Activated CD4-positive, alpha-beta T cell treated with anti-CD3 and anti-CD28 coated beads, Interleukin-2, amount 10 ng/mL, durations not matched to agents 24 days and 14 days (primary cell): ENCODE measurements at places on chromosomes 16 and 17. TPM values are rescaled to one million over a fixed set of nuclear protein-coding genes. Genes with fewer than 3 reads are reported as not detected.

DNA sequence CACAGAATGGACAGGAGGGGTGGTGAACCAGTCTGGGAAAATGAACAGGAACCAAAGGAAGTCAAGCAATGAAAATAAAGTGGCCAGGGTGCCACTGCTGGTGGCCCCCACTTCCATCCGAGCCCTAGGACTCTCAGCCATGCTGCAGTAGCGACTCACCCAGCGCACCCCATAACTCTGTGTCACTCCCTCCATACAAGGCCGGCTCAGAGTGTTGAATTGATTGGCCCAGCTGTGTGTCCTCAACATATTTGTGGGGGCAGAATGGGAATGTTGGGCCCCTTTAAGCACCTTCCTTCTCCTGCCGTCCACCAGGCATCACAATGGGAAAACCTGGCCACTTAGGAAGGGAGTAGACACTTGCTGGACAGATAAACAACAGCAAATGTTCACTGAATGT, 169.0 kb upstream of the SDK2 start:
- no peak overlapping the region for H3K27ac ChIP-seq
- no peaks in the 10 kb centered on the region for H3K4me1 ChIP-seq
- DNase-seq = no peak
- H3K4me3 ChIP-seq = no peak overlapping the region

DNA sequence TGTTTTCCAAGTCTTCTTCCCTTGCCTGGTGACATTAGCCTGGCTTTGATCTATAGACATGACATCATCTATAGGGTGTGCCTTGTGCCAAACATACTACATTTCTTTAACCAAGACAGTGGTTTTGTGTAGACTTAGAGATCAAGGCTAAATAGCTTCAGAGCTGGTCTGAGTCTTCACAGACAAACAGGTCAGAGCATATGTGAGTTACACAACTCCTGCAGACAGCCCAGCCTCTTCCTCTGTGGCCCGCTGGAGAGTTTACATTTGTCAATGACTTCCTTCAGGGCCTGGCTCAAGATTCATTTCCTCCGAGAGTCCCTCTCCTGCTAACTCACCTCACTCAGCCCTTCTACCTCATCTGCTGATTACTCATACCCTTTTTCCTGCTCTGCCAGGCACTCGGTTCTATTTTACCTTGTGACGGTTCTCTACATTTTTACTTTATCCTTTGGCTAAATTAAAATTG, 73.1 kb upstream of the TANC2 start:
- H3K4me3 ChIP-seq = no peak overlapping the region
- no peaks in the 10 kb centered on the region for H3K36me3 ChIP-seq
- peaks cover 6% of the 10 kb centered on the region for H3K4me1 ChIP-seq

DNA sequence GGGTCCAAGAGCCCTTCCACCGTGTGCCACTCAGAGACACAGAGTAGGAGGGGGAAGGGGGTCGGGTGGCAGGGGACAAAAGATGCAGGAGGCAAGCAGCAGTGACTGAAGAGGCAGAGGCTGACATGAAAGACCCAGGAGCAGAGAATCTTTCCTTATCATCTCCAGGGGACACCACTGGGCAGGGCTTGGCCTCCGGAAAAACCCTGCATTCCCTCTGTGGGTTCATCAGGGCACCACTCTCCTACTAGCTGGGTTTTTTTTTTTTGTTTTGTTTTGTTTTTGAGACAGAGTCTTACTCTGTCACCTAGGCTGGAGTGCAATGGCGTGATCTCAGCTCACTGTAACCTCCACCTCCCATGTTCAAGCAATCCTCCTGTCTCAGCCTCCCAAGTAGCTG, 2.1 kb upstream of the STX4 start:
- no peak overlapping the region for H3K4me3 ChIP-seq
- H3K27ac ChIP-seq = no peak overlapping the region

DNA sequence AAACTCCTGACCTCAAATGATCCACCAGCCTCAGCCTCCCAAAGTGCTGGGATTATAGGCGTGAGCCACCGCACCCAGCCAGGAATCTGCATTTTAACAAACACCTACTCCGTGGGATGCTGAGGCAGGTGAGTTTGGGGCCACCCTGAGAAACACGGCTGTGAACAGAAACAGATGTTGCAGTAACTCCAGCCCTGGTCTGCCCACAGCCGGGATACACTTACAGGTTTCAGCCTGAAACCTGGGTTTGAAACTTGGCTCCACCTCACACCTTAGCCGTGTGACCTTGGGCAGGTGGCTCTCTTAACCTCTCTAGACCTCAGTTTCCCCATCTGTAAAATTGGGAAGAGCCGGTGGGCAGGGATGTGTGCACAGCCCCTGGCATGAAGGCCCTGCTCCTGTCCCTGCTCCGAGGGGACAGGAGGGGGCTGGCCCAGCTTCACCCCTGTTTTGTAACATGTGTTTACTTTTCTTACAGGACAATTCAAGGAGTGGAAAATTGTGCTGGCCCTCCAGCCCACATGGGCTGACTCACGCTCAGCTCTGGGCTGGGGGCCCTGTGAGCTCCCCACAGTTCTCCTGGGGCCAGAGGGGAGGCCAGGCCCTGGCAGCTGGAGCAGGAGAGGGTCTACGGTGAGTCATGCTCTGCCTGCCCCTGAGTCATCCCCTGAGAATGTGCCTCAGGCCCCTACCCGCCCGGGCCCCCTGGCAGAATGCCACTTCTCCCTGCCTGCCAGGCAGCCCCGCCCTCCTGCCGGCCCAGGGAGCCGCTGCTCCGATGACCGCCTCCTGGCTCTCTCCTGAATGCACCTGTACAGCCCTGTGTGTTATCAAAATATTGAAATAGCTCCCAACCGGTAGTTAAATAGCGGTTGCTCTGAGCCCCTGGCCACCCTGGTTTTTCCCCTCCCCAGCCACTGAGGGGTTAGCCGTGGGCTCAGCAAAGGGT, 7.7 kb upstream of the PPL start:
- H3K36me3 ChIP-seq = no peaks in the 10 kb centered on the region
- no peak for DNase-seq
- no peaks in the 10 kb centered on the region for H3K4me1 ChIP-seq
- no peak overlapping the region for H3K27ac ChIP-seq

DNA sequence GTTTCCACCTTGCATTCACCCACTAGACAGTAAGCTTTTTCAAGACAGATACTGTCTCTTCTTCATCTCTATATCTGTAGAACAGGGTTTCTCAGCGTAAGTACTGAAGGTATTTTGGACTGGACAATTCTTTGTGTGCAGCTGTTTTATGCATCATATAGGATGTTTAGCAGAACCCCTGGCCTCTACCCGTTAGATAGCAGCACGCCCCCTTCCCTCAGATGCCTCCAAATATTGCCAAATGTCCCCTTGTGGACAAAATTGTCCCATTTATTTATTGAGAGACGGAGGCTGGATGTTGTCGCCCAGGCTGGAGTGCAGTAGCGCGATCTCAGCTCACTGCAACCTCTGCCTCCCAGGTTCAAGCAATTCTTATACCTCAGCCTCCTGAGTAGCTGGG, 263.3 kb upstream of the TBX2 start:
- H3K27ac ChIP-seq = no peak overlapping the region
- peaks cover 3% of the 10 kb centered on the region for H3K27me3 ChIP-seq
- peaks cover 12% of the 10 kb centered on the region for H3K4me1 ChIP-seq
- no peaks in the 10 kb centered on the region for H3K36me3 ChIP-seq

GRCh38 chr17:74728033-74728701, 8.9 kb upstream of the RAB37 start:
- no peak for DNase-seq
- H3K4me3 ChIP-seq = no peak overlapping the region
- H3K4me1 ChIP-seq = peaks cover 12% of the 10 kb centered on the region
- no peaks in the 10 kb centered on the region for H3K36me3 ChIP-seq

- H3K4me1 ChIP-seq = no peaks in the 10 kb centered on the region
- H3K27ac ChIP-seq = no peak overlapping the region
- peaks cover 68% of the 10 kb centered on the region for H3K36me3 ChIP-seq
- no peaks in the 10 kb centered on the region for H3K27me3 ChIP-seq
- no peak overlapping the region for H3K4me3 ChIP-seq
- no peak for DNase-seq
Observed at GRCh38 chr16:24966031-24966430, 49.1 kb downstream of the ARHGAP17 start.

DNA sequence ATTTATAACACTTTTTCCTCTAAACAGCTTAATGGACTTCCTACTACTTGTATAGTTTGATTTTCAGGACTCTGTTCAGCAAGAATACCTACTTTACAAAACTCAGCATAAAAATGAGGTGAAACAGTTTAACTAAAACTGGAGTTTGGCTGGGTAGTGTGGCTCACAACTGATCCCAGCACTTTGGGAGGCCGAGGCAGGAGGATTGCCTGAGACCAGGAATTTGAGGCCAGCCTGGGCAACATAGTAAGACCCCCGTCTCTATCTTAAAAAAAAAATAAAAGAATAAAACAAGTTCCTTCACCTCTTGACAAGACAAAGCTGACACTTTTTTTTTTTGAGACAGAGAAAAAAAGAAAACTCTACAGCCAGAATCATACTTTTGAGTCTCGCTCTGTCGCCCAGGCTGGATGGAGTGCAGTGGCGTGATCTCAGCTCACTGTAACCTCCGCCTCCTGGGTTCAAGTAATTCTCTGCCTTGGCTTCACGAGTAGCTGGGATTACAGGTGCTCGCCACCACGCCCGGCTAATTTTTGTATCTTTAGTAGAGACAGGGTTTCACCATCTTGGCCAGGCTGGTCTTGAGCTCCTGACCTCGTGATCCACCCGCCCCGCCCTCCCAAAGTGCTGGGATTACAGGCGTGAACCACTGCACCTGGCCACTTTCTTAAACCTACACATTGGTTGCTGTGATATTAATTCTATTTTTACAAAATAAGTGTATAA, 2.6 kb downstream of the PDF start:
- no peak overlapping the region for H3K27ac ChIP-seq
- no peaks in the 10 kb centered on the region for H3K27me3 ChIP-seq
- H3K4me3 ChIP-seq = peak overlapping the region; percentile 52
- peaks cover 54% of the 10 kb centered on the region for H3K36me3 ChIP-seq
- DNase-seq = no peak
- peaks cover 31% of the 10 kb centered on the region for H3K4me1 ChIP-seq

- peaks cover 19% of the 10 kb centered on the region for H3K36me3 ChIP-seq
- no peak overlapping the region for H3K4me3 ChIP-seq
- H3K4me1 ChIP-seq = peaks cover 5% of the 10 kb centered on the region
- H3K27ac ChIP-seq = no peak overlapping the region
- no peaks in the 10 kb centered on the region for H3K27me3 ChIP-seq
Observed at GRCh38 chr17:39659279-39660010, 5.7 kb upstream of the TCAP start.

DNA sequence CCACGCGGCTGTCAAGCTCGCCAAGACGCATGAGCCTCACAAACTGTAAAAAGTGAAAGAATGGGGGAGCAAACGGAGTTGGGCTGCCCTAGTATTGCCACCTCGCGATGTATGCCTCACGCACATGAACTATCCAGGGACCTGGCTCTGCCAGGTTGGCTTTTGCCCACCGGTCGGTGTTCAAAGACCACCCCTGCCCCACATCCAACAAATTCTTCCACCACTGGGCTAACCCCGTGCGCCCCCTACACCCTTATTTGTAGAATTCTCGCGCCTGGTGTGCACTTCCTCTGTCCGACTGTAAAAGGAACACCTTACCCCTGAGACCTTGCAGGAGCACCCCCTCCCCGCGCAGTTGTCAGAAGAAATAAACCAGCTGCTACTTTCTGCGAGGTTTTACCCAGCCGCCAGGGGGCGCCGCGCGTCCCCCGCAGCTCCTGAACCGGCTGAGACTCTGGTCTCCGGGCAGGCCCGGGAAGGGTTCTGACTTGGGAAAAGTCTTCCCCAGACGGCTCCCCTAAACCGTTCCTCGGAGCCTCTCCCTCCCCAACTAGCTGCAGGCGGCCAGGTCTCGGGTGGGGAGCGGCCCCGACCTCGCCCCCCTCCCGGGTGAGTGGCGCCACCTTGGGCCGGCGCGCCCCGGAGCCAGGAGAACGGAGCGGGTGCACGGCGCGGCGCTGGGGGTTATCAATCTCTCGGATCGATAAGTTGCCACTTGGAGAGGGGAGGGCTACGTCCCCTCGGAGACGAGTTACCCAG, 1.7 kb upstream of the ZNF423 start:
- peak overlapping the region; percentile 53 for H3K27ac ChIP-seq
- peaks cover 56% of the 10 kb centered on the region for H3K27me3 ChIP-seq
- H3K36me3 ChIP-seq = peaks cover 2% of the 10 kb centered on the region

DNA sequence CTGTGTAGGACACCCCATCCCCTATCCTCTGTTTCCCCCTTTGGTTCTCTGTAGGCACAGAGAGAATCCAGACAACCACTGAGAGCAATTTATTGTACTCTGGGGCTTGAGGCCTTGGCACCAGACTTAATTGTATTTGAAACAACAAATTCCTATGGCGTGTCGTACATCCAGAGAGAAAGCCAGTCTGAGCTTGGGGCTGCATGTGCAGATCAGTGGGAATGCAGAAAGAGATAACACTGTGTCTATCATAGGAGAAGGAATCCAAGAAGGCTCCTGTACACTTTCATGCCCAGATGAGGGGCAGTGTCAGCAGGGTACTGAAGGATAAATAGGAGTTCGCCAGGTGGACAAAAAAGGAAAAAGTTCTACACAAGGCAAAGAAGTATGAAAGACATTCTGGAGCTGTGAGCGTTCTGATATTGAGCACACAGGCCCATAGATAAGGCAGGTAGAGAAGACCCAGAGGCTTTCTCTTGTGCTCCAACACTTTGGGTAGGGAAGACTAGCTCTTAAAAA, 22.0 kb upstream of the IL4R start:
- DNase-seq = no peak
- peak overlapping the region; percentile 59 for H3K27ac ChIP-seq
- no peaks in the 10 kb centered on the region for H3K27me3 ChIP-seq
- H3K4me3 ChIP-seq = no peak overlapping the region
- H3K4me1 ChIP-seq = peaks cover 41% of the 10 kb centered on the region

DNA sequence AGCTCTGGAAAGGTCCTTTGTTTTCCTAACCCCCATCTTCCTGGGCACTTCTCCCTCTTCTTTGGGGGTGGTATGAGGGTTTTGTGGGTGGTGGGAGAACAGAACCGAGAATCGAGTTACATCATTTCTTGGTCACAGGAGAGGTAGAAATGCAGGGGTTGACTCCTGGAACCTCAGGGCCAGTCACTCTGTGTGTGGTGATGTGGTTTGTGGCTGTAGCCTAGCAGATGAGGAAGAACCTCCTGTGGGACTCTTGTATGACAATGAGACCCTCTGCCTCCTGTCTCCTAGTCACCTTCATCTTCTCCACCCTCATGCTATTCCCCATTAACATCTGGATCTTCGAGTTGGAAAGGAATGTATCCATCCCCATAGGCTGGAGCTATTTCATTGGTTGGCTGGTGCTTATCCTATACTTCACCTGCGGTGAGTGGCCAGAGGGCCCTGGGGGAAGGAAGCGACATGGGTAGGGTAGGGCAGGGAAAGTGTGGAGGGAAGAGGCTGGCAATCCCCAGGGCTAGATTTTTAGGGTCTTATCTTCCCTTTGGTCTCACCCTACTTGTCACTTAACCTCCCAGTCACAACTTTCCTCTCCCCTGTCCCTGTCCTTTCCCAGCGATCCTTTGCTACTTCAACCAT, 5.5 kb downstream of the ODF4 start:
- peaks cover 2% of the 10 kb centered on the region for H3K4me1 ChIP-seq
- DNase-seq = no peak
- no peak overlapping the region for H3K27ac ChIP-seq
- H3K4me3 ChIP-seq = no peak overlapping the region
- H3K27me3 ChIP-seq = peaks cover 26% of the 10 kb centered on the region

GRCh38 chr17:77869665-77870132, 88.8 kb upstream of the TNRC6C start:
- no peak overlapping the region for H3K27ac ChIP-seq
- peaks cover 2% of the 10 kb centered on the region for H3K36me3 ChIP-seq

The DPEP1 gene
- total RNA-seq = not detected in 2 replicates

The KLHL10 gene
- total RNA-seq = not detected in 2 replicates

The ITGAX gene
- 44.3 and 45.9 TPM in 2 replicates for total RNA-seq

The CHST4 gene
- not detected in 2 replicates for total RNA-seq

The KRTAP1-5 gene
- not detected in 2 replicates for total RNA-seq

The NBR1 gene
- 51.2 and 53.5 TPM in 2 replicates for total RNA-seq

The MYH3 gene
- total RNA-seq = 7.0 and 8.1 TPM in 2 replicates

The SLC22A31 gene
- total RNA-seq = 1.4 and 2.3 TPM in 2 replicates

The MAP3K3 gene
- 26.2 and 26.7 TPM in 2 replicates for total RNA-seq

The TVP23A gene
- not detected in 2 replicates for total RNA-seq
